Amniotic stem cell (primary cell): ENCODE measurements at places on chromosomes 5 and 9.

DNA sequence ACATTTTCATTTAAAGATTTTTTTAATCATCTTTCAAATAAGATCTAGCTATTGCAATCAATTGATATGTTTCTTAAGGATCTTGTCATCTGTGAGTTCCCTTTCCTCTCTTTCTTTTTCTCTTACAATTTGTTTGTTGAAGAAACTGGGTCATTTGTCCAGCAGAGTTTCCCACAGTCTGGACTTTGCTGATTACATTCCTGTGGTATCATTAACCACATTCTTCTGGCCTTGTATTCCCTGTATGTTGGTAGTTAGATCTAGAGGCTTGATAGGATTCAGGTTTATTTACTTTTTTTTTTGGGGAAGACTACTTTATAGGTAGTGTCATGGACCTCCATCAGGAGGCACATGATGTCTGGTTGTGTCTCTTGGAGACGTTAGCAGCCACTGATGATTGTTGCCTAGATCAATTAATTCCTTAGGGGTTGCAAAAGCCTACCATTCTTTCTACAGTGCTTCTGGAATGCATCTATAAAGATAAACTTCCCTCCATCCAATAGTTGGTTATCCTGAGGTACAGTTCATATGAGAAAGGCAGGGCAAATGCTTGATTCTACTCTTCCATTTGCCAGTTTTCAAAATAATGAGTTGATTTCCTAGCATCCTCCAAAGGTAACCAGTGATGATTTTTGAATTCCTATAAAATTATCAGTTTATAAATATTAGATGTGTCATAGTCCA is 14.3 kb downstream of the PDE8B start:
- no peak for DNase-seq

- DNase-seq: no peak
Measured at GRCh38 chr9:134457321-134458206, 131.3 kb downstream of the RXRA start.

- DNase-seq: no peak
Measured at GRCh38 chr5:142792012-142792864, 22.1 kb downstream of the ARHGAP26 start.

- no peak for DNase-seq
Measured at GRCh38 chr9:21919377-21920362, 74.5 kb downstream of the CDKN2A start.

GRCh38 chr5:111930449-111930848 is 173.5 kb upstream of the NREP start:
- DNase-seq: no peak

DNA sequence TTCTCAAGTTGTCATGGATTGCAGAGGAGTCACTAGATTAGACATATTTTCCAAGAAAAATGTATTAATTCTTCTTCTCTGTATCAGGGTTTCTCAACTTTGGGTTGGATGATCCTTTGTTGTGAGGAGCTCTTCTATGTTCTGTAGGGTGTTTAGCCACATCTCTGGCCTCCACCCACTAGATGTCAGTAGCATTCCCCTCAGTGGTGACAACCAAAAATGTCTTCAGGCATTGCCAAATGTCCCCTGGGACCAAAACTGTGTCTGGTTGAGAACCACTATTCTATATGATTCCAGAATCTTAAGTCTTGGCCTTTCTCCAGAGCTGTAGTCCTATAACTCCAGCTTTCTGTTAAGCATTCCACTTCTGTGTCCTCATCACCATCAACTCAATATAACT is 220.9 kb downstream of the KIAA0825 start:
- no peak for DNase-seq

DNA sequence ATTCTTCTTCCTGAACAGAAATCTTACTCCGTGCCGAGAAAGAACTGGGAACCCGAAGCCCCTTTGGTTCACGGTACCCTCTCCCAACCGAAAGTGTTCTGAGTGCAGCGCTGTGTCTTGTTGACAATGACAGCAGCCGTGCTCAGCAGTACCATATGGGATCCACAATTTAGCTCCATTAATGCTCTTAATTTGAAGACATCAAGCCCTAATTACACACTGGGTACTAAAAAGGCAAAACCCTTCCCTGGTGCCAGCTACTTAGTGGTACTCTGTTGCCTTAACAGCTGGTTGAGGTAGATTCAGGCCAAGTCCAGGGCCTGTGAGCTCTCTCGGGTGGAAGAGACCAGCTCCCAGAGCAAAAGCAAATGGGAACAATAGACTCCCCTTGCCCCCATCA is 24.5 kb downstream of the DDX31 start:
- DNase-seq: no peak

DNA sequence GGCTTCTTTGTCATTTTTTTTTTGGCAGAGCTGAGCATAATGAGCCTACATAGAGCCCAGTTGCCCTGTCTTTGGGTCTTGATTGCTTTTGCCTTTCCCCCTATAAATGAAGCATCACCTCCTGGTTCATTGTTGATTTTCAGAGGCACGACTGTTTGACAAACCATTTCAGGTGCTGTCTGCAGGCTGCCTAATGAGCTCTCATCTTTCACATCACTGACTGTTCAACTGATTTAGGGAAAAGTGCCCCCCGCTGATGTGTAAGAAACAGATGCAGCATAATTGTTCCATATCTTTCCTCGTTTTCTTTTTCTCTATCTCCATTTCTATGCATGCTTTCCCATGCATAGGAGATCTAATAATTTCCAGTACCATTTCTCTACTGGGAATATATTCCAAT is 338.6 kb downstream of the TMEM38B start:
- DNase-seq: no peak

- no peak for DNase-seq
Measured at GRCh38 chr9:86257391-86257790, 2.1 kb downstream of the C9orf153 start.

- no peak for DNase-seq
Measured at GRCh38 chr5:30831605-30832004, 361.9 kb upstream of the CDH6 start.

DNA sequence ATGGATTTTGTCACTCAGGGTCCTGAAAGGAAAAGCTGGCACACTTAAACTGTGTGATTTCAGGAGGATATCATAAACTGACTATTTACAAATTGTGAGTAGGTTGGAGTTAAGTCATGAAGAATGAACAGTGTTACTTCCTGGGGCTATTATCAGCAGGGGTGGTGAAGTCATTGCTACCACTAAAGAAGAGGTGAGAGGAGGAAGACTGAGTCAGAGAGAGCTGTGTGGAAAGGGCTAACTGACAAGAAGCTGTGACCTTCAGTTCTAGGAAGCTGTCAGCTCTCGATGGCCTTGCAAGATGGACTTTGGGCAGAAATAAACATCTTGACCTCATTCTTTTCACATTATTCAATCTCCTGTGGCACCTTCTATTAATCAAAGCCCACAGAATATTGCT is 72.3 kb upstream of the STARD4 start:
- DNase-seq: no peak

- DNase-seq: no peak
Measured at GRCh38 chr5:138305797-138306196, 25.8 kb downstream of the CDC25C start.

GRCh38 chr5:60830581-60831127 is 13.4 kb downstream of the ELOVL7 start:
- no peak for DNase-seq

GRCh38 chr9:35736201-35736633 is 3.8 kb downstream of the CREB3 start:
- DNase-seq: peak; percentile 56

- DNase-seq: no peak
Measured at GRCh38 chr5:111454198-111454622, 58.1 kb downstream of the STARD4 start.

DNA sequence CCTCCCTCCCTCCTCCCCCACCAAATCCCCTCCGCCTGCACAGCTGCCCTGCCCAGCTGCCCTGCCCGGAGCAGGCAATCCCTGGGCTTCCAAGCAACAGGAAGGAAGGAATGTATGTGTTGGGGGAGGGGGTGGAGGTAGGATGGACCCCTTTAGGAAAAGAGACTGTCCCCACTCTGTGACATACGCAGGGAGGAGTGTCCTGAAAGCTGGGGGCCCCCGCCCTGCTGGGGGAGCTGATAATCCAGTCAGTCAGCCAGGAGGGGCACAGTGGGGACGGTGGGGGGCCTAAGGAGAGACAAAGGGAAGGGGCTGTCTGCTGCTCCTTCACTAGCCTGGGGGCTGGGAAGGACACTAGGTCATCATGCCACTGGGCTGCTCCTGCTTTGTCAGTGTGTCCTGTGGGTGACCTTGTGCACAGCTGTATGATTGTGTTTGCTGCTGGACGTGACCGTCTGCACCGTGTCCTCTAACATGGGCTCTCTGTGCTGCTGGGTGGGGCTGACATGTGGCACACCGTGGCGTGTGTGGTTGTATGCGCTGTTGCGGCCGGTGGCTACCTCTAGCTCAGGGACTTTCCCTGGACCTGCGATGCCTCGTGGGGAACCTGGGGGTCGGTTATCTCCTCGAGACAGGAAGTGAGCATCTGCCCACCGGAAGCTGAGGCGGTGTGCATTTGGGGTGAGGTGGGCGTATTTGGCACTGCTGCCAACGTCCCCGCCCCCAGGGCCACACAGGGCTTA is 3.0 kb downstream of the N4BP3 start:
- DNase-seq: no peak

DNA sequence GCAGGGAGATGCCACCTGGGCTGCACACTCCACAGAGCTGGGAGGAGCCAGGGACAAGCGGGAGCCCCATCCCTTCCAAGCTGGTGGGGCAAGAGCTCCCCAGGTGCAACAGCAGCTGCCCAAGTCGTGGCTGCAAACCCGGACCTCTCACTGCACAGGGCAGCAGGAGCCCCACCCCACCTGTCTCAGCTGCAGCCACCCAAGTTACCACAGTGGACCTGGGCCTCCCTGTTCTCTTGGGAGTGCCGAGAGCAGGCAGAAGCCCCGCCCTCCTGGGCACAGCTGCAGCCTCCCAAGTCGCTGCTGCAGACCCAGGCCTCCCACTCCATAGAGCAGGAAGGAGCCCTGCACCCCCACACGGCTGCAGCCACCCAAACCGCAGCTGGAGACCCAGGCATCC is 374.1 kb upstream of the ACO1 start:
- DNase-seq: no peak

- no peak for DNase-seq
Measured at GRCh38 chr5:110268985-110269384, 457.5 kb downstream of the TMEM232 start.

DNA sequence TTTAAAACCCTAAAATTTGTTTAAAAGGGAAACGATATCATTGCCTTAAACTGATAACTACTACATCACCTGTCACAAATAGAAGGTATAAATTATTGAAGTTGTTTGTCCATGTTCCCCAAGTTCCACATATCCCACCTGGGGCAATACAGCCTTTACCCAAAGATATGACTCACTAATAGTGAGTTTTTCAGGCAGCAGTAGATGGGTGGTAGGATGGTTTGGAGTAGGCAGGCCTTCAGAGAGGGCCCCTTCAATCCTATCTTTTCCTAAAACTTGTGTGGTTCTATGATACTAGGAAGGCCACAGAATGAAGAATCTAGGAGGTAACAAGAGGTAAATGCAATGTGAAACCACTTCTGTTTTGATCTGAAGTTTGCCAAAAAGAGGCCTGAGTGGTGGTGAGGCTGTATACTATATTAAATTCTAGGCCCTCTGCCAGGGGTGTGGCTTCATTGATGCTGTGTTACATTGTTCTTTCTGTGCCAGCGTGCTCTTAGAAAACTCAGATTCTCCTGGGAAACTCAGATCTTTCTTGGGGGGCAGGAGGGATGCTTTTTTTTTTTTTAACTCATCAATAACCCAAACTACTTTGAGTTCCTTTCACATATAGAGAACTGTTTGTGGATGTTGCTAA is 7.2 kb downstream of the CYSTM1 start:
- no peak for DNase-seq

DNA sequence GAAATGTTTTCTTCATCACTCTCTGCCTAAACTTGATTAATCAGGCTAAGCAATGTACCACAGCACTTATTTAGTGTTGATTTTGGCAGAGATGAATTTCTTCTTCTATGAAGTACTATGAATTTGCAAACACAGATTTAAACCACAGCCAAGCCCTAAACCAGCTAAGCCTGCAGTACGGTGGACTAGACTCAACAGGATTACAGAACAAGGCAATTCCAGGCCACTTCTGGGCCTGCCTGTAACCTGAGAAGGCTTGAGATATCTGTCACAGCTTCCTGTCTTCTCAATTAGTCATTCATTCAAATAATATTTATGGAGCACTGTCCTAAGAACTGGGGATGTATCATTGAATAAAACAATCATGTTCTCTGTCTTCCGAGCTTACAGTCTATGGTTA is 32.4 kb upstream of the CAST start:
- peak; percentile 46 for DNase-seq

DNA sequence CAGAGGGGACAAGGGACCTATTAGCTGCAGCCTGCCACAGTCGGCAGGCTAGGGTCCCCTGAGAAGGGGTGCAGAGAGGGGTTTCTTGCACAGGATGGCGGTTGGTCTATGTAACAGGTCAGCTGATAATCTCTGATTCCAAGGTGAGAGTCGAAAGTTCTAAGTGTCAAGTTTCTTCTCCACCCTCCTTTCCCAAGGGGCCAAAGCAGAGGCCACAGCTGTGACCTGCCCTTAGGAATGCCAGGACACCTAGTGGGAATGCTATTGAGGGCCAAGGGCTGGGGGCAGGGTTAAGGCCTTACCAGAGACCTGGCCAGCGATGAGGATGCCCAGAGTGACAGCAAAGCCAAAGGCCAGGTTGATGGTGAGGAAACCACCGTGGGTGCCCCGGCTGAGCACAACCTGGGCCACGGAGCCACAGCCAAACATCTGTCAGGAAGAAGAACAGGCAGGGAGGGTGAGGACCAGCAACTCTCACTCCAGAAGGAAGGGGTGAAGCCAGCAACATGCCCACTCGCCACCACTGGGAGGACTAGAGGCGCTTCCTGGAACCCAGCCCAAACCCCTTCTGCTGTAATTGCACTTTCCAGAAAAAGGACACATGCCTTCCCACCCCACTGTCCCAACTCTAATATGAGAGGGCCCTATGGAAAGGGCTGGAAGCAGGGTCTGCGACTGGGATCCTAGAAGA is 3.8 kb downstream of the AQP3 start:
- DNase-seq: no peak

DNA sequence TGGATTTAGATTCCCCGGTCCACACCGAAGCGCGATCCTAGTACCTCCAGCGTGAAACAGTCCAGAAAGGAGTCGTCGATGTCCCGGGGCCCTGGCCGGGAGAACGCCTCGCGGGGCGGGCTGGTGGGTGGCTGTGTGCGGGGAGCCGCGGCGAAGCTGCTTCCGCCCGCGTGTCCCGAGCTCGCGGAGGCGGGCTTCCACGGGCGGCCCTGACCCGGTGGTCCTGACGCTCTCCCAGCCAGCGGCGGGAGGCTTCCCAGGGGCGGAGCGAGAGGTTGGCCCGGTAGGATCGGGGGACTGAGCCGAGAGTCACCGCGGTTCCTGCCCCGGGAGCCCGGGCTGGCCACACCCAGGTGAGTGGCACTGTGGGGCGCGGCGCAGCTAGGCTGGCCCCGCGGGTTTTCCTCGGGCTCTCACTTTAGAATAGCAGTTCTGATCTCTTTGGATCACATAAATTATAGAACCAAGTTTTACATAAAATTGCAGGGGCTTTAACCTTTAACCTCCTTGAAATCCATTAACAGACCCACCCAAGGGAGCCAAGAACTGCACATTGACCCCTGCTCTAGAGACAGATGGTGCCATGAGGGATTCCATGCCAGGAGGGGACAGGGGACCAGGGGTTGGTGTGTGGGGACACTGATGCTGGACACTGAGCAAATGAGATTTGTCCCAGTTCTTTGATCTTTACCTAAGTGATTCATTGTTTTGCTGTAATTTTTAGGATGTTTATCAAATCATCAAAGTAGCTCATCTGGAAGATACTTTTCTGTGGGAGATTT is 29.2 kb upstream of the IL31RA start:
- DNase-seq: no peak

GRCh38 chr5:72456391-72457074 is 50.7 kb downstream of the ZNF366 start:
- no peak for DNase-seq
